T-helper 9 cell (primary cell): ENCODE measurements at places on chromosomes 16 and 17.

DNA sequence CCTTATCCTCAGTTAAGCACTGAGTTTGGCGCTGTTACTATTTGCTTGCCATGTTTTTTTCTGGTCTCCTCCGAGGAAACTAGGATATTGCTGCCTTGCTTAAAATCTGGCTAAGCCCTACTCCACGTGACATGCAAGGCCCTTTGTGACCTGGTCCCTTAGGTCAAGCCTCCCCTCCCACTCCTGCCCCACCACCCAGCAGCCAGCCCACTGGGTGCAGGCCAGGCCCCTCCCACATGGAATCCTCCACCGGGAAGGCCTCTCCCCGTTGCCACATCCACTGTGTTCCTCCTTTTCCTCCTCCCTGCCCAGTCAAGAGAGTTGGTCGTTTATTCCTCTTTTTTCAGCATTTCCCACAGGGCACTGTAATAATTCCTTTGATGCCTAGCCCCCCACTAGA lies 16.2 kb downstream of the PSMD3 start:
- no peak for DNase-seq

DNA sequence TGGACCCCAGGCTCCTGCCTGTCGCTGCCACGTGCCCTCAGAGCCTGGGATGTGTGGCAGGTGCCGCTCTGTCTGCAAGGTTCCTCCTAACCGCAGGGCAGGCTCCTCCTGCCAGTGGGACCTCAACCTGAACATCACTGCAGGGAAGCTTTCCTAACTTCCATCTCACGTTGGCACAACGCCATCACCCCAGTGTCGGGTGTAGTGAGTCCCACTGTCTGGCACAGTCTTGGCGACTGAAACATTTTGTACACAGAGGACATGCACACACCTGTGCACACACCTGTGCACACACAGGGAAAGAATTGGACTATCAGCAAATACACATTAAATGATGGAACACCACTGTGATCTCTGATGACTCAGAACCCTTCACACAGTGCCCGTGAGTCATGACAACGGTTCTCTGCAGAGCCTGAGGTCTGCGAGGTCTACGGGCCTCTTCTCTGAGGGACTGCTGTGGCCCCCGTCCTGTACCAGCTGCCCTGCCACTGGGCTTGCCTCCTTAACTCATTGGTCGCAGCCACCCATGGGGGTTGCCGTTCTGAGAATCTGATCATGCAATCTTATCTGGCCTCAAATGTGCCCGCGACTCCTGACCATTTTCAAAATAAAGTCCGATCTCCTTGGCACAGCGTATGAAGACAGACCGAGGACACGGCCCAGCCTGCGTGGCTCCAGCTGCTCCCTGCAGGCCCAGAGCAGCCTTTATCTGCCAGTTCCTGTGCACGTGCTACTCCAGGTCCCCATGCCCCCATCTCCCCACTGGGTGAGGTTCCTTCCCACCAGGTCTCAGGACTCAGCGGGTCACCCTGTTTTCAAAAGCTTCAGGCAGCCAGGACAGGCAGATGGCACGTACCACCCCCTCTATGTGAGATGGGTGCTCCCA lies 7.6 kb downstream of the CCDC57 start:
- DNase-seq = no peak

- DNase-seq = no peak
These were observed 488 bp upstream of the HAP1 start for GRCh38 chr17:41734949-41735313.

- no peak for DNase-seq
These were observed 44.0 kb downstream of the ANKRD11 start for GRCh38 chr16:89446136-89446974.

DNA sequence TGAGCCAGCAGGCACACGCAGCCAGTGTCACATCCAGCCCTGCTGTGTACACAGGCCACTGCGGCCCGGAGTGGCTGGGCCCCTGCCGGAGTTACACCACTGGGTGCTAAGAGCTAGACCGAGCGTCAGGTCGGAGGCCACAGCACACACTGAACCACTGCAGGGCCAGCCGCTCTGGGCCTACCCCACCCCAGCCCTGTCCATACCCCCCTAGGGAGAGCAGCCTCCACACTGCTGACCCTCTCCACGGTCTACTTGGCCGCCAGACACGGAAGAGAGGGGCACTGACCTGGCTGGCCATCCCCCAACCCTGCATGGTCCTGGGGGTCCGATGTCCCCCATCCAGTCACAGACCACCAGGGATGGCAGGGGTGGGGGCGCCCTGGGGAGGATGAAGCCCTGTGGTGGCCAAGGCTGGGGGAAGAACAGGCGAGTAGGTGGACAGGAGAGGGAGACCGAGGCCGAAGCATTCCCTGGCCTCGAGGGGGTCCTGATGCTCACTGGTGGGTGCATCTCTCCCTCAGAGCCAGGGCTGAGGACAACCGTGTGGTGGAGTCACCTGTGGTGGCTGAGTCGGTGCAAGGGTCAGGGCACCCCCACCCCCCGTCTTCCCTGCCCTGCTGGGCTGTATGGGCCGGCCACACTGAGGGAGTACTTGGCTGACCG lies 34.9 kb upstream of the ZC3H18 start:
- no peak for DNase-seq
